ENCODE measurements at places on chromosomes 4 and X.

- peak; percentile 11 for DNase-seq
These were observed 10.4 kb downstream of the SMPX start for GRCh38 chrX:21747558-21747957.

DNA sequence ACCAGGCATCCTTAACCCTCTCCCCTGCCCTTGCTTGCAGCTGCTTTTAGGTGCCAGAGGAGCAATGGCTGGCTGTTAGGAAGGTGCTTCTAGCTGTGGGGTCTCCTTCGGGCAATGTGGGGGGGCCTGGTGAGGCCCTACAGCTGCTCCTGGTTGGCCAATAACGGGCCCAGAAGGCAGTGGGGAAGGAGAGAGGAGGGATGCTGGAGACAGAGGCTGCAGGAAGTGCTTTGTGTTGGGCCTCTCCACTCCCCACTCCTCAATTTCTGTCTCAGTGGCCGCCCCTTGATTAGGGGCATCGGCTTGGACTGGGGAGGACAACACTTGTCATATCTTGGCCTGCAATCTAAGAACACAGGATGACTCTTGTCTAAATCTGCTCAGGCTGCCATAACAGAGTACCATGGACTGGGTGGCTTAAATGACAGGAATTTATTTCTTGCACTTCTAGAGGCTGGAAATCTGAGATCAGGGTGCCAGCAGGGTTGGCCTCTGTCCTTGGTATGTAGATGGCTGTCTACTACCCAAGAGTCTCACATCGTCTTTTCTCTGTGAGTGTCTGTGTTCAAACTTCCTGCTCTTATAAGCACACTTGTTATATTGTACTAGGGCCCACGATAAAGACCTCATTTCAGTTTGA lies 374.3 kb downstream of the MID1IP1 start:
- no peak for DNase-seq

DNA sequence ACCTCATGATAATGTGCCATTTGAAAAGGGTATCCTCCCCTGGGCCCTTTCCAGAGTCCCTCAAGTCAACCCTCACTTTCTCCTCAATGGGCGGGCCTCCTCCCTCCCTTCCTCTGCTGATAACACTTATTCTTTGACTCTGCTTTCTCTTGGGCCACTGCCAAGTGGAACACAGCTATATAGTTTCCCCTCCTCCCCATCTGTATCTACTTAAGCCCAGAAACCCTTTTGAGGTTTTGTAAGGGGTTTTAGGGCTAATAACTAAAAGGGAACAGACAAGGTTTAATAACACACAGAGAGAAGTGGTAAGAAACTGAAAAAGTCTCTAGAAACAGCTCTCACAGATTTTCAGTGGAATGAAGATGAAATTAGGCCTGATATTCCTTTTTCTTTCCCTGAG lies 116.7 kb downstream of the GPC3 start:
- no peak for DNase-seq

DNA sequence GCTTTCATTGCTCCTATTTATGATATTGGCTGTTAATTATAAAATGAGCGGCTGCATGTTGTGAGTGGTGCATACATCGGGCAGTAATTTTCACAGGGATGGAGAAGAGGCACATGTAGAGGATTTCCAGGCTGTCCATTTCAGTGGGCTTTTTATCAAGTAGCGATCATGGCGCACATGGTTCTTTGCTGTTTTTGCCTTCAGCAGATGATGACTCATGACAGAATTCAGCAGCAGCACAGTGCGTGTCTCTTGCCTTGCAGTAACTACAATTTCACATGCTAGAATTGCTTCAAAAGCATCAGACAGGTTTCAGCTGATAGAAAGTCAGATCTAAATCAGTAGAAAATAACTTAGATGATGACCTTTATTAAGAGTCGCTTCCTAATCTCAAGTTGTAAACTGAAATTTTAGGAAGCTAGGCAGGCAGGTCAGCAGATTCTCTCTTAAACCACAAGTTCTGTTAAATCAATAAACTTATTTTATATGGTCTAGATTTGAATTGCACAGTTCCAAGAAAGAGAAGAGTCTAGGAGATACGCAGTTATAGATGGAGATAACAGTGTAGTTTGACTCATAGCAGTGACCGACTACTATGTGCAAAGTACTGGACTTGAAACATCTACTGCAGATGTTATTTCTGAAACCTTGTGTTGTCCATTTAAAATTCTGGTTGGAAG lies 35.8 kb downstream of the LRP2BP start:
- DNase-seq: no peak

DNA sequence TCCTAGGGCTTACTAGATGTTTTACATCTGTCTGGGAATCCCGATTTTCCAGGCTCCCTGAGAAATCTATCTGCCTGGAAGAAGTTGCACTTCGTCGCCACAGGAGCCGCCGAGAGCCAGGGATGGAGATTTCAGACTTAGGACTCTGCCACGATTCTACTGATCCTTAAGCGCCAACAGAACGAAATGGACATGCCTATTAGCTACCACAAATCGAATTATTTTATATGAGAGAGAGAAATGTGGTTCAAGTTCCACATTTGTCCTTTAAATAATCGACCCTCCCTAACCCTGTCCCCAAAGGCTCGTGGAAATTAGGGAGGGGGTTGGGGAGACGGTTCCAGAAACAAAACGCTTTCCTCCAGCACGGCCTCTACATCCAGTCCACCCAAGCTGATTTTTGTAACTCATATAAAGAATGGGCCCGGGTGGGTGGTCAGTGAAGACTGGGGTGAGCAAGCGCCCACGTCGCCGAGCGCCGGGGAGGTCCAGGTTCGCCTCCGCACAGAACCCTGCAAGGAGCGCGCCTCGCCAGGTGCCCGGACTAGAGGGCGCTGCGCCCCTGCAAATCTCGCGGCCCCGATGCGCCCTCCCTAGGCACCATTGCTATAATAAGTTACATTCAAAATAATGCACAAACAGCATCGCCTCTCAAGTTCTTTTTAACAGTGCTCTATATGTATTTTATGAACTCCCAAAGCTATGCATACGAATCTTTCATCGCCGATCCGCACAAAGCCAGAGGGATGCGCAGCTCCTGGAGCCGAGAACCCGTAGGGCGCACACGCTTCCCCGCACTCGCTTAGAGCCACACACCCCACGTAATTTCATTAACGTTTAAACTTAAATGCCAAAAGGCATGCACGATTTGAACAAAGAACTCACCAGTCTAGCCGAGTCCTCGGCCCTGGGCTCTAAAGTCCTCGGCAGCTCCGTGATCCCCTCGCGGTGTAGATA lies 2.1 kb upstream of the FAT1 start:
- peak; percentile 86 for DNase-seq

DNA sequence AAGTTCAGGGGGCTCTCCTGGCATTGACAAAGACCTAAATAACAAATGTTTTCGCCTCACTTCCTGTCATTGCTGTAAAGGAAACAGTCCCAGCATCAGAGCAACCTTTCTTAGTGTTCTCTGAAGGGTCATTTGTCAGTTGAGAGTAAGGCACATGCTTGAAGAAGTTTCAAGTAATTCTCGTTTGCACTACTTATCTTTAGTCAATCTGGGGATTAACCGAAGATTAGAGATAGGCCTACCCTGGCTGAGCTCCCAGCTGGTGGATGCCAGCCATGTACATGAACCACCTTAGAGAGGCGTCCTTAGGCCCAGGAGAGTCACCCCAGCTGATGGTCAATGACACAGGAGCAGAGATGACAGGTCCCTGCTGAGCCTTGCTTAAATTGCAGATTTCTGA lies 189.9 kb upstream of the PGRMC2 start:
- DNase-seq: no peak
